ENCODE measurements at places on chromosomes 1 and 21. TPM values are rescaled to one million over a fixed set of nuclear protein-coding genes. Genes with fewer than 3 reads are reported as not detected.

DNA sequence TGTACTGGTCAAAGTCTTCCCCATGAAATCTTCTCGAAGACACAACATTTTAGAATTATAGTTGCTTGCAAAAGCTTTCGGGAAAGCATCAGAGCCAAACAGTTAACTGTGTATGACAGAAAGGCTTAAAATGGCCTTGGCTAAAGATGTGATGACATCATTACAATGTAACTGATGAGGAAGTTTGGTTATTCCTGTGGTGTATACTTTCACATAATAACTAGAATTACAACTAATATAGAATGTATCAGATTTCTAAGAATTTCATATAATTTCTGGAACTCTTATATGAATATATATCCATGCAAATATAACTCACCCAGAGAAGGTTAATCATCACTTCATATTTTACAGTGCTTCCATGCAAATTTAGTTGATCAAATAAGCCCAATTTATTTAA is 8.4 kb downstream of the TP73 start:
- H3K4me3 ChIP-seq = no peak overlapping the region
- DNase-seq = no peak
- H3K36me3 ChIP-seq = no peaks in the 10 kb centered on the region
- no peak overlapping the region for H3K27ac ChIP-seq

Gene ADGRL2
- total RNA-seq = not detected

GRCh38 chr1:28078680-28079626 is 9.5 kb downstream of the EYA3 start:
- H3K4me1 ChIP-seq = peaks cover 17% of the 10 kb centered on the region
- peaks cover 7% of the 10 kb centered on the region for H3K36me3 ChIP-seq
- H3K27ac ChIP-seq = no peak overlapping the region
- H3K27me3 ChIP-seq = no peaks in the 10 kb centered on the region

DNA sequence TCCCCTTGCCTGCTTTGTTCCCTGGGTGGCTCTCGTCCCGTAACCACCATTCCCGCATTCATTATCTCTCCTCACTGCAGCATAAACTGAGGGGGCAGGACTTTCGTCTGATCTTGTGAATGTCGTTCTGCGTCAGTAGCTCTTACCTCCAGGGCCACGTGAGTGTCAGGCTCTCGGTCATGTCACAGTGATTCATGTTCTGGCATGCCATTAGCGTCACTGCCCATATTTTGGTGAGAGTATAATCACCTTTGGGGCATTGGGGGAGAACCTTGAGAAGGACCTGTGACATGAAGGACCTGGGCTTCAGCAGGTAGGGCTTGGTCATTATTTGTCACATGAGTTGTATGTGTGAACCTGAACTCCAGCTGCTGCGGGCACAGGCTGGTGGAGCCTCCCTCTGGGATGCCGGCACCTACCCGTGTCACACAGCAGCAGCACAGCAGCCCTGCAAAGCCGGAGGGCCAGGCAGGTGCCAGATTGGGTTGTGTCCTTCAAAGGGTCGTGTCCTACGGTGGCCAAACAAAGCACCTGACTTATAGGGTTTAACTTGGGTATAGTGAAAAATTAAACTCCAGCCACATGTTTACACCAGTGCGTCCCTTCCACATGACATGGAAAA is 68.5 kb downstream of the BACE2 start:
- H3K27ac ChIP-seq = no peak overlapping the region
- no peak overlapping the region for H3K4me3 ChIP-seq
- no peak for DNase-seq
- H3K36me3 ChIP-seq = peaks cover 2% of the 10 kb centered on the region
- H3K27me3 ChIP-seq = no peaks in the 10 kb centered on the region

GRCh38 chr1:59685666-59686065 is 129.1 kb upstream of the HOOK1 start:
- H3K4me3 ChIP-seq = no peak overlapping the region
- no peaks in the 10 kb centered on the region for H3K27me3 ChIP-seq
- H3K4me1 ChIP-seq = no peaks in the 10 kb centered on the region
- H3K36me3 ChIP-seq = no peaks in the 10 kb centered on the region
- no peak overlapping the region for H3K27ac ChIP-seq

Gene FOXD2
- 0.50 TPM for total RNA-seq

- no peaks in the 10 kb centered on the region for H3K36me3 ChIP-seq
- H3K27me3 ChIP-seq = no peaks in the 10 kb centered on the region
- no peak for DNase-seq
- H3K4me1 ChIP-seq = no peaks in the 10 kb centered on the region
These were observed 1526.1 kb downstream of the KCNT2 start for GRCh38 chr1:195082183-195082582.

GRCh38 chr1:169414952-169415351 is 12.3 kb downstream of the CCDC181 start:
- no peak overlapping the region for H3K27ac ChIP-seq
- H3K4me3 ChIP-seq = no peak overlapping the region
- no peaks in the 10 kb centered on the region for H3K4me1 ChIP-seq
- H3K36me3 ChIP-seq = no peaks in the 10 kb centered on the region

DNA sequence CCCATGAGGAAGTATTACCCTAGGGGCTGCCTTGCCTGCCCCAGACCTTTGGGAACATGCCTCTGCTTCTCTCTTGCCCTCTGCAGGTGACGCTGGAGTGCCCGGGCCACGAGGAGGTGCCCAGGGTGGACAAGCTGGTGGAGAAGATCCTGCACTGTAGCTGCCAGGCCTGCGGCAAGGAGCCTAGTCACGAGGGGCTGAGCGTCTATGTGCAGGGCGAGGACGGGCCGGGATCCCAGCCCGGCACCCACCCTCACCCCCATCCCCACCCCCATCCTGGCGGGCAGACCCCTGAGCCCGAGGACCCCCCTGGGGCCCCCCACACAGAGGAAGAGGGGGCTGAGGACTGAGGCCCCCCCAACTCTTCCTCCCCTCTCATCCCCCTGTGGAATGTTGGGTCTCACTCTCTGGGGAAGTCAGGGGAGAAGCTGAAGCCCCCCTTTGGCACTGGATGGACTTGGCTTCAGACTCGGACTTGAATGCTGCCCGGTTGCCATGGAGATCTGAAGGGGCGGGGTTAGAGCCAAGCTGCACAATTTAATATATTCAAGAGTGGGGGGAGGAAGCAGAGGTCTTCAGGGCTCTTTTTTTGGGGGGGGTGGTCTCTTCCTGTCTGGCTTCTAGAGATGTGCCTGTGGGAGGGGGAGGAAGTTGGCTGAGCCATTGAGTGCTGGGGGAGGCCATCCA is 7.8 kb upstream of the HTR6 start:
- H3K36me3 ChIP-seq = peaks cover 2% of the 10 kb centered on the region
- no peak overlapping the region for H3K4me3 ChIP-seq
- peaks cover 10% of the 10 kb centered on the region for H3K27me3 ChIP-seq
- peaks cover 14% of the 10 kb centered on the region for H3K4me1 ChIP-seq
- no peak for DNase-seq
- H3K27ac ChIP-seq = no peak overlapping the region

Gene SH2D1B
- total RNA-seq = not detected

GRCh38 chr1:109467301-109467777 is 993 bp downstream of the SYPL2 start:
- H3K4me3 ChIP-seq = no peak overlapping the region
- peaks cover 86% of the 10 kb centered on the region for H3K27me3 ChIP-seq
- no peak overlapping the region for H3K27ac ChIP-seq
- no peak for DNase-seq

Gene KCNJ9
- not detected for total RNA-seq

DNA sequence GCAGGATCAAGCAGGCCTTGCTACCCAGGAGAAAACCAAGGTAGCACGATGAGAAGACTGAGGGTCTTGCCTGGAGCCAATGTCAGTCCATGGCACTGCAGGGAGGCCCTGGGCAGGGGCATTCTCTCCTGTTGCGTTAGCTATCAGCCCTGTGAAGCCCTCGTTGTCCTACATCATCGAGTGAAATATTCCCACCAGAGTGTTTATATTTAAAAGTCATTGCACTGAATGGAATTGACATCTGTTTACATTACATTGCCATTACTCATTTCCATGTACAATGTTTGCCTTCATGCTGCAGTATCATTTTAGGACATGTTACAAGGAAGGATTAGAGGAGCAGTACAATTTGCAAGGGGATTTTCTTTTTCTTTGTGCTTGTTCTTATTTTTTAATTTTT is 243.9 kb downstream of the KAZN start:
- no peak for DNase-seq
- H3K27me3 ChIP-seq = no peaks in the 10 kb centered on the region
- H3K27ac ChIP-seq = no peak overlapping the region
- H3K4me1 ChIP-seq = no peaks in the 10 kb centered on the region
- H3K4me3 ChIP-seq = no peak overlapping the region
- H3K36me3 ChIP-seq = peaks cover 1% of the 10 kb centered on the region

GRCh38 chr1:173853074-173853473 is 14.7 kb downstream of the GAS5 start:
- no peak for DNase-seq
- no peak overlapping the region for H3K27ac ChIP-seq
- no peak overlapping the region for H3K4me3 ChIP-seq

DNA sequence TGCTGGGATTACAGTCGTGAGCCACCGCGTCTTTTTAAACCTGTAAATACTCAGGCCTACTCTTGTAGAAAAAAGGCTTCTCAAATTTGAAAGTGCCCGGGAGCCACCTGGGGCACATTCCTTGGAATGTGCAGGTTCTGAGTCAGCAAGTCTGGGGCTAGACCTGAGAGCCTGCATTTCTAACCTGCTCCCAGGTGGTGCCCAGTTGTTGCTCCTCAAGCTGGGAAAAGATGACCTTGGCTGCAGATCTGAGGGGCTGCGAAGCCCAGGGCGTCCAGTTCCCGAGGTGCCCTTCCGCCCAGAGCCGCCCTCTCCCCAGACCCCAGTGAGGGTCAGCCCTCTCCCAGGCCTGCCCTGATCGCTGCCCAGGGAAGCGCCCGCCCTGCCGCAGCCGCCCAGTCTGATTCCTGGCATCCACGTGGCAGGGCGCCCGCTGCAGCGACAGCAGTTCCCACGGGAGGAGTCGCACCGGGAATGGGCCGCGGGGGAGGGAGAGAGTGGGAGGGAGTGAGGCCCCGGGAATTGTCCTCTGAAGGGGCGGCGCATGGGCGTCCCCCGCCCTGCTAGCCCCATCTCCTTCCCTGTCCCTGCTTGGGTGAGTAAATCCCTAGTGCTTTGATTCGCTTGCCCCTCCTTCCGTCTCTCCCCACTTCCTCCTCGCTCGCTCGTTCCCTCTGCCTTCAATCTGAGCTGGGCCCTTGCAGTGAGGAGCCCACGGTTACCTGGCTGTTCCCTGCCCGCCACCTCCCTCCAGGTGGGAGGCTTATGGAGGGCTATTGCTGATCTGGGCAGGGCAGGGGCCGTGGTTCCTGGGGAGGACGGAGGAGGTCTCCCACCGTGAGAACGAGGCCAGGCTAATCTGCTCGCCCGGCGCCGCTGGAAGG is 18.8 kb upstream of the TENT5B start:
- H3K27ac ChIP-seq = no peak overlapping the region
- H3K4me1 ChIP-seq = peaks cover 3% of the 10 kb centered on the region
- no peaks in the 10 kb centered on the region for H3K36me3 ChIP-seq
- DNase-seq = no peak

Gene KCND3
- total RNA-seq = not detected

- peak overlapping the region; percentile 86 for H3K27ac ChIP-seq
- H3K27me3 ChIP-seq = no peaks in the 10 kb centered on the region
- H3K36me3 ChIP-seq = peaks cover 16% of the 10 kb centered on the region
- H3K4me3 ChIP-seq = peak overlapping the region; percentile 91
These were observed 53.9 kb upstream of the ASPM start for GRCh38 chr1:197200272-197200899.

Gene KIAA1614
- total RNA-seq = 0.34 TPM

- H3K27ac ChIP-seq = no peak overlapping the region
- no peaks in the 10 kb centered on the region for H3K4me1 ChIP-seq
- H3K27me3 ChIP-seq = no peaks in the 10 kb centered on the region
- H3K36me3 ChIP-seq = no peaks in the 10 kb centered on the region
These were observed 22.0 kb downstream of the COL6A1 start for GRCh38 chr21:46003575-46004007.

All from activated naive CD8-positive, alpha-beta T cell treated with anti-CD3 and anti-CD28 coated beads, Interleukin-2, amount 10 ng/mL, durations not matched to agents 7 days and 5 days (primary cell).